ENCODE measurements at places on chromosomes 5 and 9. TPM values are rescaled to one million over a fixed set of nuclear protein-coding genes. Genes with fewer than 3 reads are reported as not detected.

Gene SLC1A3
- 45.9 TPM for total RNA-seq

Gene LCN1
- not detected for total RNA-seq

Gene EXD3
- 20.4 TPM for total RNA-seq

Gene KIF4B
- not detected for total RNA-seq

Gene NOL6
- 42.2 TPM for total RNA-seq

Gene PHF2
- 10.6 TPM for total RNA-seq

Gene PCDHGB1
- total RNA-seq: 5.6 TPM

Gene DUSP1
- total RNA-seq: 9.5 TPM

DNA sequence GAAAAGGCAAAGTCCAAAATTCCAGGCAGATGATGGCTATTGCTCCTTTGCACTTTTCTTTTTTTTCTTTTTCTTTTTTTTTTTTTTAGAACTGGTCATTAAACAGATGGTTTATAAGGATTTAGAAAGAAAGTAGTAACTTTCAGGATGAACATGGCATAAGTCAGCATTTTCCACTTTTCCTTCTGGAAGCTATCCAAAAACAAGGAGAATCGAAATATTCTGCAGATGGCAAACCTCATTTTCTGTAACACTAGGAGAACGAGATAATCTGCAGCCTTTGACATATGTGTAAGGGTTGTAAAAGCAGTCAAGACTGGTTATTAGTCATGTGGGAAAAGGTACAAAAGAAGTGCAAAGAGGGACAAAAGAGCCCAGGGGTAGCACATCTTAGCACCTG, 69.1 kb upstream of the PUM3 start:
- H3K27ac ChIP-seq: no peak overlapping the region
- H3K36me3 ChIP-seq: no peaks in the 10 kb centered on the region
- H3K4me3 ChIP-seq: no peak overlapping the region
- H3K27me3 ChIP-seq: no peaks in the 10 kb centered on the region
- no peak for DNase-seq

- peaks cover 17% of the 10 kb centered on the region for H3K27me3 ChIP-seq
- no peak for DNase-seq
- H3K4me3 ChIP-seq: no peak overlapping the region
Measured at GRCh38 chr5:76709762-76710161, 6.2 kb upstream of the F2R start.

DNA sequence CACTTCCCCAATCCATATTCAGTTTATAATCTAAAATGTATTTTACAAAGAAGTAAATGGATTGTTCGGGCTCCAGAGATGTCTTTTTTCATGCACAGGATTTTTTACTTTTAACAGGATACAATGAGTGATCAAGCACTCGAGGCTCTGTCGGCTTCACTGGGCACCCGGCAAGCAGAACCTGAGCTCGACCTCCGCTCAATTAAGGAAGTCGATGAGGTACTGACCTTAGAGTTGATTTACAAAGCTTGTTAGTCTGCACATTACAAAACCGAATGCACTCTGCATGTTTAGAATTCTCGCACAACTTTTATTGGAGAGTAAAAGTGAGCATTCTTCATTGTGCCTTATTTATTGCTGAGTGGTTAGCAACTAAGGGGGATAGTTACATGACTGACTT, 65.2 kb downstream of the ERAP1 start:
- H3K4me1 ChIP-seq: peaks cover 13% of the 10 kb centered on the region
- H3K36me3 ChIP-seq: peaks cover 16% of the 10 kb centered on the region
- no peak overlapping the region for H3K27ac ChIP-seq
- no peak overlapping the region for H3K4me3 ChIP-seq

- H3K27ac ChIP-seq: no peak overlapping the region
- H3K36me3 ChIP-seq: peaks cover 51% of the 10 kb centered on the region
- H3K4me3 ChIP-seq: no peak overlapping the region
- no peaks in the 10 kb centered on the region for H3K4me1 ChIP-seq
- DNase-seq: no peak
Measured at GRCh38 chr5:83554133-83554532, 82.6 kb downstream of the VCAN start.

- peaks cover 18% of the 10 kb centered on the region for H3K36me3 ChIP-seq
- 0 out of 2 replicates have a peak within 1 kb of the TSS, but pooled peaks have one; percentile 32 for H3K27ac ChIP-seq
- DNase-seq: peak; percentile 92
- peak within 1 kb of the TSS; percentile 87 for H3K4me3 ChIP-seq
- peaks cover 42% of the 10 kb centered on the region for H3K4me1 ChIP-seq
Measured at GRCh38 chr5:2751592-2752021, at the start of gene IRX2. Gene IRX2, minus strand, starts transcription at chr5:2751677. Its CDS starts 264 bp downstream, at chr5:2751413.

- H3K4me3 ChIP-seq: no peak overlapping the region
- no peak overlapping the region for H3K27ac ChIP-seq
- DNase-seq: no peak
- H3K4me1 ChIP-seq: peaks cover 11% of the 10 kb centered on the region
Measured at GRCh38 chr5:137737349-137738131, 1.7 kb upstream of the KLHL3 start.

DNA sequence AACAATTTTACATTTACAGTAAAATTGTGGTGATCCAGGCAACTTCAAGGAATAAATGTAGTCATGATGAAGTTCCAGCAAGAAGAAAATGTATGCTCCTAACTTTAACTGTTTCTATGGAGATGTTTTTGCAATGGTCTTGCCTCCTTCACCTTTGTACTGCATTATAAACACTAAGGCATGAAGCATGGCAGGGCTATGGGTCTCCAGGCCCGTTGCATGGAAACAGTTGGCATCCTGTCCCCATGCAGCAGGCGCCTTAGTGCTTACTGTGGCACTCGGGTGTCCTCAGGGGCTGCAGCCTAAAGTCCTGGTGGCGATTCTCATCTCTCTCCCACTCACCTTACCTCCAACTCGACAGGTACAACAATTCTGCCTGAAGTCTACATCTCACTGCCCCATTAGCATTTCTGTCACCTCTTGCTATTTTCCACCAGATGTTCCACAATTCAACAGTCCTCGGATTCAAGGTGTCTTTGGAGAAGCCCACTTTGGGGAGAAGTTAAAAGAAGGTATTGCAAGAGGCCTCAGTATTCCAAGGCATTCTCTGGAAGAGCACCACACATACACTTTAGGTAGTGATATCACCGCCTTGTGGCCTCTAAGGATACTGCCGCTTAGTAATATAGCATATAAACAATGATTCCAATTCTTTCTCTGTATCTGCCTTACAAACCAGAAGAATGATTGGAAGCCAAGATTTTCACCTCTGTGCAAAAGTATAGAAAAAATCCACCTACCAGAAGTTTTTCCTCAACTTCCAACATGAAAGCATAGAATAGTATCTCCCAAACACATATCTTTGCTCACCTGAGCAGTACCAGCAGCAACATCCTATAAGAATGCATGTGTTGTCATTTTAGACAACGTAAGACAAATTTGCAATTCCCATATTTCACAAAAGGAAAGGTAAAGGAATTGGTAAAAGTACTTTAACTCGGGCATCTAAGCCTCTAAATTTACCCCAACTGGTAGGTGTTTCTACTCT, 5.1 kb downstream of the LIFR start:
- no peaks in the 10 kb centered on the region for H3K36me3 ChIP-seq
- peaks cover 4% of the 10 kb centered on the region for H3K27me3 ChIP-seq
- H3K4me1 ChIP-seq: peaks cover 36% of the 10 kb centered on the region
- no peak overlapping the region for H3K4me3 ChIP-seq
- H3K27ac ChIP-seq: peak overlapping the region; percentile 79

DNA sequence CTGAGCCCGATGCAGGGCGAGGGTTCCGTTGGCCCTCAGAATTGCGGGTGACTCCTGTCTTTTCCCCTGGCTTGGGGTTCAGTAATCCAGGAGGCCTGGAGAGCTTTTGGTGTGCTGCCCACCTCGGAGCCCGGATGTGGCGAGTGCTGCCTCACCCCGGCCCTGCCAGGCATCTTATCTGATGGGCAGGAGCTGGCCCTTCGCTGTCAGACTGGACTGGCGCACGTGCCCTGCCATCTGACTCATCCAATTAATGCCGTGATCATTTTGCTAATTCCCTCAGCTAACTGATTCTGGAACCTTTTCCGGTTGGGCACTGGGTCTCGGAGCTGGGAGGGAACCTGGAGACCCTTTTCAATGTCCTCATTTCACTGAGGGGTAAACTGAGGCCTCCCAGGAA, 34.6 kb downstream of the RXRA start:
- no peak overlapping the region for H3K27ac ChIP-seq
- no peaks in the 10 kb centered on the region for H3K27me3 ChIP-seq
- H3K4me3 ChIP-seq: no peak overlapping the region
- DNase-seq: no peak
- H3K36me3 ChIP-seq: no peaks in the 10 kb centered on the region

- no peaks in the 10 kb centered on the region for H3K27me3 ChIP-seq
- H3K27ac ChIP-seq: no peak overlapping the region
- H3K4me3 ChIP-seq: no peak overlapping the region
- no peaks in the 10 kb centered on the region for H3K36me3 ChIP-seq
- no peak for DNase-seq
Measured at GRCh38 chr9:106420511-106420944, 442.4 kb upstream of the ZNF462 start.

GRCh38 chr5:72117307-72117706, 10.0 kb downstream of the MAP1B start:
- peaks cover 33% of the 10 kb centered on the region for H3K4me1 ChIP-seq
- no peaks in the 10 kb centered on the region for H3K27me3 ChIP-seq
- peaks cover 39% of the 10 kb centered on the region for H3K36me3 ChIP-seq
- H3K27ac ChIP-seq: no peak overlapping the region

DNA sequence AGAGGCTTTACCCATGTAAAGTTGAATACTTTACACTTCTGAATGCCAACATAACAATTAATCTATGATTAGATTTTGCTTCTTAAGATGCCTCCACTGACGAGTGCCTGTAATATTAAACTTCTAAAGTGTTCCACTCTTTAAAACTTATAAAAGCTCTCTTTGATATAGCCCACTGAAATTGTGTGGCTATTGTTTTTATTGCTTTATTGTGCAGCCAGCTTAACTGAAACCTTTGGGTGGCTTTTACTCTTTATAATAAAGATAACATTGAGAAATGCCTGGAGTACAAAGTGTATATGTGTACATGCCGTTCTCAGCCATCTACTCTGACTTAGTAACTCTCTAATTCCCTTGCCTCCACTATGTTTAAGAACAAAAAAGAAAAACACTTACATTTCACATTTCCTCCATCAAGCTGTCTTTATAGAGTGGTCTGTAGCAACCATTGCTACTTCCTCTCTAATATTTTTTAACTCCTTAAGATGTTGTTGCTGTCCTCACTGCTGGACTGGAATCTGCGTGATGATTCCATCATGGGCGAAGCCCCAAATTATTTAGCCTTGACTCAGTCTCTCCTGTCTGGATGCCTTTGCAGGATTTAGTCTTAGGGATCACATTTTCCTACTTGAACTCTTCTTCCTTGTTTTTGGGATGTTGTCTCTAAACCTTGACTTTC, 9.1 kb downstream of the PIK3R1 start:
- H3K27ac ChIP-seq: no peak overlapping the region
- no peak for DNase-seq
- H3K27me3 ChIP-seq: peaks cover 27% of the 10 kb centered on the region
- H3K36me3 ChIP-seq: peaks cover 8% of the 10 kb centered on the region
- H3K4me3 ChIP-seq: no peak overlapping the region
- peaks cover 4% of the 10 kb centered on the region for H3K4me1 ChIP-seq

GRCh38 chr9:14198841-14199455, 115.0 kb downstream of the NFIB start:
- H3K27ac ChIP-seq: peak overlapping the region; percentile 24
- no peaks in the 10 kb centered on the region for H3K36me3 ChIP-seq
- peaks cover 27% of the 10 kb centered on the region for H3K4me1 ChIP-seq
- no peak overlapping the region for H3K4me3 ChIP-seq
- DNase-seq: no peak

- no peak for DNase-seq
- H3K4me1 ChIP-seq: no peaks in the 10 kb centered on the region
- H3K36me3 ChIP-seq: peaks cover 12% of the 10 kb centered on the region
- no peak overlapping the region for H3K27ac ChIP-seq
Measured at GRCh38 chr5:137705106-137705505, 30.8 kb downstream of the KLHL3 start.

DNA sequence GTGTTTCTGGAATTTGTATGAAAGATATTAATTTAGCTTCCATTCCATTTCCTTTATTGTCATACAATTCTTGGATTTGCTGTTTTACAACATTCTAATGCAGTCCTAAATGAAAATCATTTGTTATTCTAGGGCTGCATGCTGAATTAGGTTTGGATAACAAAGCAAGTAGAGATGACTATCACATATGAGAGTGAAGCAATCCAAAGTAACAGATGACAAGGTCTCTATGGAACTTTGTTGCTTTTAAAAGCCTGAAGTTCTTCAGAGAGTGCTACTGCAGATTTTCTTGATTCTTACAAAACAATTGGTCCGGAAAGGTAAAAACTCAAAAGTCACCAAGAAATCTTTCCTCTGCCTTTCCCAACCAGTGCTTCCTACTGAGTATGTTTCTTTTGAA, 56.9 kb upstream of the VCAN start:
- no peak overlapping the region for H3K27ac ChIP-seq
- H3K4me1 ChIP-seq: peaks cover 35% of the 10 kb centered on the region
- peaks cover 12% of the 10 kb centered on the region for H3K36me3 ChIP-seq
- no peaks in the 10 kb centered on the region for H3K27me3 ChIP-seq

DNA sequence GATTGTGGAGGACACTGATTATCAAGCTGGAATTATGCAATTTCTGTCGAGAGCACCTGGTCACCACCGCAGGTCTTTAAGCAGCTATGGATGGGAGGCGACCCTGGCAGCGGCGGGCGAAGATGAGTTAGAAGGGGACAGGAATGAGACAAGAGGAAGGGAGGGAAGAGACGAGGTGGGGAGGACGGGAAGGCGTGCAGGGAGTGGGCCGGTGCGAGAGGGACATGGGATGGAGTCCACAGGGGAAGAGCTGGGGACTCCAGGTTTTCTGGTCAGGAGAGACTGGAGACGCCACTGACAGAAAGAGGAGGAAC, 192.3 kb downstream of the MELK start:
- DNase-seq: no peak
- no peaks in the 10 kb centered on the region for H3K36me3 ChIP-seq
- 0 out of 2 replicates have a peak, but pooled peaks cover 3% of the 10 kb centered on the region for H3K4me1 ChIP-seq
- peaks cover 24% of the 10 kb centered on the region for H3K27me3 ChIP-seq

GRCh38 chr9:133454943-133455673, 4.7 kb upstream of the CACFD1 start:
- no peaks in the 10 kb centered on the region for H3K27me3 ChIP-seq
- H3K4me3 ChIP-seq: no peak overlapping the region
- DNase-seq: no peak
- H3K27ac ChIP-seq: no peak overlapping the region
- no peaks in the 10 kb centered on the region for H3K36me3 ChIP-seq

GRCh38 chr5:171521679-171522078, 102.2 kb downstream of the FGF18 start:
- DNase-seq: no peak
- H3K4me3 ChIP-seq: no peak overlapping the region
- no peaks in the 10 kb centered on the region for H3K36me3 ChIP-seq

DNA sequence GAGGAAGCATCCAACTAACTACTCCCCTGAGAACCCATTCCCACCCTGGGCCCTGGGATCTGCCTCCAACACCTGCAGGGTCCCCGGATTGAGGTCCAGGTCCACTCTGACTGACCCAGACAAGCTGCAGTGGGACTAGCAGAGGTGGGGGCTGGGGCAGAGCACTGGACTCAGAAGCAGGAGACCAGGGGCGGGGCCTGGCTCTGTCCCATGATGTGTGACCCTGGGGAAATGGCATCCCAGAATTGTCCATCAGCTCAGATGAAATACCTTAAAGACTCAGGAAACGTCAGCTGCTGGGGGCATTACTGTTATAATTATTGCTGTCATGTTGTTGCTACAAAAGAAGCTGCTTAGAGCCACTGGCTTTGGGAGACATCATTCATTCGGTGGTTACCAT, 202.4 kb downstream of the C9orf50 start:
- H3K27me3 ChIP-seq: no peaks in the 10 kb centered on the region
- H3K27ac ChIP-seq: no peak overlapping the region
- no peaks in the 10 kb centered on the region for H3K36me3 ChIP-seq
- no peak overlapping the region for H3K4me3 ChIP-seq
- DNase-seq: no peak

- no peak for DNase-seq
- no peaks in the 10 kb centered on the region for H3K27me3 ChIP-seq
- no peaks in the 10 kb centered on the region for H3K4me1 ChIP-seq
- H3K27ac ChIP-seq: no peak overlapping the region
- 0 out of 2 replicates have a peak, but pooled peaks cover 3% of the 10 kb centered on the region for H3K36me3 ChIP-seq
- no peak overlapping the region for H3K4me3 ChIP-seq
Measured at GRCh38 chr5:39948341-39948740, 523.6 kb upstream of the DAB2 start.
